ENCODE measurements at places on chromosomes 5 and 9.

- DNase-seq: no peak
Observed at GRCh38 chr5:38758774-38759600, 86.8 kb upstream of the OSMR start.

DNA sequence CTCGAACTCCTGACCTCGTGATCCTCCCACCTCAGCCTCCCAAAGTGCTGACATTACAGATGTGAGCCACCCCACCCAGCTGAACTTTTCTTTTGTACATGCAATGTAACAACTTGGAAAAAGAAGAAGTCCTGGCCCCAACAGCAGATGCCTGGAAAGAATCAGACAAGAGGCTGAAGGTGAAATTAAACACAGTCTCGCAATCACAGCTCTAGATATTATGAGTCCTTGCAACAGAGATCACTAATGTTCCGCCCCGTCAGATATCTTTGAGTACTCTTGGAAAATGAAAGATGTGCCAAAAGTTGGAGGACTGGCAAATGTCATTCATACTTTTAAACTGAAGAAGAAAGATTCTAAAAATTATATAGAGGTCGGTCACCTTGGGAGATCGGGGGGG is 254.3 kb downstream of the GLIS3 start:
- DNase-seq: no peak

GRCh38 chr9:93173365-93174051 is 10.4 kb upstream of the WNK2 start:
- DNase-seq: no peak

DNA sequence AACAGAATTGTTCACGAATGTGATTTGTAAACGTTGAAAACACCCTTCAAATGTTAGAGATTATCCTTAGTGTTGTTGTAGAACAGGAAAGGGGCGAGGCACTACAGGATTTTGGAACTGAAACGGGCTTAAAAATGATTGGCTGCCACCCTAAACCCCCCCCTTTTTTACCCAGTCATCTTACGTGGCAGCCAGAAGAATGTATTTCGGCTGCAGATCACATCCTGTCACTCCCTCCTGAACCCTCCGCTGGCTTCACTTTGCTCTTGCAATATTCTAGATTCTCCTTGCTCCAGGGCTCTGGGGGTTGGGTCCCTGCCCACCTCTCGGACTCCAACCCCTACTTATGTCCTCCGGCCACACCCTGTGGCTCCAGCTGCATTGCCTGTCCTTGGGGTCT is 13.9 kb upstream of the UNC5A start:
- no peak for DNase-seq

- no peak for DNase-seq
Observed at GRCh38 chr5:62431735-62432620, 19.4 kb downstream of the IPO11 start.

DNA sequence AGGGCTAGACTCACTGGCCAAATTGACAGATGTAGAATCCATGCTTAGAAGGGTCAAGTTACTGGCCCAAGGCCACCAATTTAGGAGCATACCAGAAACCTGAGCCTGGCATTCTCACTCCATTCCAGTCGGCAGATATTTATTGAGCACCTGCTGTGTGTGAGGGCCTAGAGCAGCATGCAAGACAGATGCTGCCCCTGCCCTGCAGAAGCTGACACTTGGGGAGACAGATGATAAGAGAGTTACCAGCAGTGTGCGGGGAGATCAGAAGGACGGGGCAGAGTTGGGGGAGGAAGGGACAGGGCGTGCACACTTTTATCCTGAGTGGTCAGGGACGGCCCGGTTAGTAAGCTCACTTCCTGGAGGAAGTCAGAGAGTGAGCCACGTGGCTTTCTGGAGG is 111.5 kb upstream of the RAPGEF1 start:
- DNase-seq: no peak

GRCh38 chr9:7325995-7326394 is 473.6 kb downstream of the DMAC1 start:
- DNase-seq: no peak

DNA sequence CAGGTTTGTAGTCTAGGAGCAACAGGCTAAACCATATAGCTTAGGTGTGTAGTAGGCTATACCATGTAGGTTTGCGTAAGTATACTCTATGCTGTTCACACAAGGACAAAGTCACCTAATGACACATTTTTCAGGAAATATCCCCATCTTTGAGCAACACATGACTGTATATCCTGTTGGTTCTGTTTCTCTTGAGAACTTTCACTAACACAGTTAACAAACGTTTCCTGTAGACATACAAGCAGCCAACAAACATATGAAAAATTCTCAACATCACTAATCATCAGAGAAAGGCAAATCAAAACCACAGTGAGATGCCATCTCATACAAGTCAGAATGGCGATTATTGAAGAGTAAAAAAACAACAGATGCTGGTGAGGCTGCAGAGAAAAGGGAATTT is 68.2 kb downstream of the NR2F1-AS1 start:
- no peak for DNase-seq

DNA sequence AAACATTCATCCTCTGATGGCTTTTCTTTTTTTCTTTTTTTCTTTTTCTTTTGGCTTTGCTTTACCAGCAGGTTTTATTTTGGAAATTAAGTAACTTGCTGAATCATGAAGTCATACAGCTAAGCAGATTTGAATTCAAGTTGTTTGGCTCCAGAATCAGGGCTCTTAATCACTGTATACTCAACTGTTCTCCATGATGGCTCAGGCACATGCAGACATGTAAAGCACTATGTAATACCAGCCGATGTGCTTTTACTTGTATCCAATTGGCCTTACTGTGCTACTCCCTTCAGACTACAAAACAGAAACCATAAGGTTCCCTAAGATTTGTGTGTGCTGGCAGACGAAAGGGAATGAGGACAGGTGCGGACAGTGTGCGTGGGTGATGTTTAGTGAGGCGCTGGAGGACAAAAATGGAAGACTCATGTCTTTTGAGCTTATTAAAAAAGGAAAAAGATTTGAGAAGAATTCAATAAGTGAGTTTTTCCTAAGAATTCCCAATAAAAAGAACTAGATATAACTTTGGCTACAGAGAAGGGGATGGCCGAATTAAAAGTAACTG is 44.7 kb upstream of the OTP start:
- no peak for DNase-seq

- no peak for DNase-seq
Observed at GRCh38 chr9:130579738-130580463, 524 bp downstream of the FUBP3 start.

DNA sequence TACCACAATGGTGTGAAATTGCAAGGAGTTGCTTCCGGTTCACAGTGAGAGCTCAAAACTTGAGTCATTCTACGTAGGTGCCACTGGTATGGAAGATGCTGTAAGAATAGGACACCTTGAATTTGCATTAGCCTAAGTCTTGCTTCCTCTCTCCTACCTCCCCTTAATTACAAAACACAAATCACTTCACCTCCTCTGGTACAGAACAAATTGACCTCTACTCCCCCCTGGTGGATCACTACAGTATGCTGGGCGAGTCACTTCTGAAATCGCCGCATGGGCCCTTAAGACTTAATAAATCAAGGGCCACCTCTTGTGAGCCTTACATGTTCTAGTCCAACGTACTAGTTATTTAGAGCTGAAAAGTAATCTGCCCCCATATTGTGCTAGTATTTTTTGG is 145.3 kb upstream of the SMARCA2 start:
- DNase-seq: no peak

DNA sequence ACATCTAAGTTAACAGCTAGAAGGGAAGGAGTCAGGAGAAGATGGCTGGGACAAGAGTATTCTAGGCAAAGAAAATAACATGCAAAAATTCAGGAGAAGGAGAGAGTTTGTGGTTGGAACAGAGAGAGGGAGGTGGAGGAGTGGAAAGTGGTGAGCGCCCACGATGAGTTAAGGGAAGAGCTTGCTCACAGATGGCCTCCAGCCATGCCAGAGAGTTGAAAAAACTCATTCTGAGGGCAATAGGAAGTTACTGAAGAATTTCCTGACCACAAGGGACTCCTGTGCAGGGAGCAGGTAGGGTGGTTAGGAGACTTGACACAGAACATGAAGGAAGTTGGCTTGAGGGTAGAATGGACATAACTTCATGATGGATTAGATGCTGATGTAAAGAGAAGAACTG is 159.7 kb downstream of the DOCK2 start:
- no peak for DNase-seq

GRCh38 chr5:78765756-78766411 is 117.3 kb upstream of the LHFPL2 start:
- no peak for DNase-seq

- no peak for DNase-seq
Observed at GRCh38 chr5:73694089-73694488, 68.1 kb downstream of the ARHGEF28 start.

All from bone marrow (tissue), 2 donors.